Endodermal cell (in vitro differentiated cells): ENCODE measurements at places on chromosomes 1 and 21.

DNA sequence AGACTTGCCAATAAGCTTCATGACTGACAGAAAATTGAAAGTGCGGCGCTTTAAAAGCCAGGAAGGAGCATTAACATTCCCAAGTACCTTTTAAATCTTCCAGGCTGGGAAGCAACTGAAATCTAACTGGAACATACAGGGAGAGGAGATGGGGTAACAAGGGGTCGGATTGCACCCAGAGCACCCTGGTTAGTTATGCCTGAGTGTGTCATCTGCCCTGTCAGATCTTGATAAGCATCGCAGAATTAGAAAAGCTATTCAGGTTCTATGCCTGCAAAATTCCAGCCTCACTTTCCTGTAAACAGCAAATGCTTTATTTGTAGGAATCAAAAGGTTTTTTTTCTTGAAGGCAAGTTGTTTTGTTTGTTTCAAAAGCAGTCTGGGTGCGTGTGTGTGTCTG, 58.5 kb downstream of the SERBP1 start:
- DNase-seq, result no peak

GRCh38 chr1:21687081-21687529, 17.9 kb upstream of the RAP1GAP start:
- peak; percentile 21 for DNase-seq

- peak; percentile 49 for DNase-seq
Measured at GRCh38 chr1:31809698-31810097, 6.1 kb downstream of the SPOCD1 start.

- no peak for DNase-seq
Measured at GRCh38 chr21:14607262-14607661, 61.1 kb upstream of the SAMSN1 start.

DNA sequence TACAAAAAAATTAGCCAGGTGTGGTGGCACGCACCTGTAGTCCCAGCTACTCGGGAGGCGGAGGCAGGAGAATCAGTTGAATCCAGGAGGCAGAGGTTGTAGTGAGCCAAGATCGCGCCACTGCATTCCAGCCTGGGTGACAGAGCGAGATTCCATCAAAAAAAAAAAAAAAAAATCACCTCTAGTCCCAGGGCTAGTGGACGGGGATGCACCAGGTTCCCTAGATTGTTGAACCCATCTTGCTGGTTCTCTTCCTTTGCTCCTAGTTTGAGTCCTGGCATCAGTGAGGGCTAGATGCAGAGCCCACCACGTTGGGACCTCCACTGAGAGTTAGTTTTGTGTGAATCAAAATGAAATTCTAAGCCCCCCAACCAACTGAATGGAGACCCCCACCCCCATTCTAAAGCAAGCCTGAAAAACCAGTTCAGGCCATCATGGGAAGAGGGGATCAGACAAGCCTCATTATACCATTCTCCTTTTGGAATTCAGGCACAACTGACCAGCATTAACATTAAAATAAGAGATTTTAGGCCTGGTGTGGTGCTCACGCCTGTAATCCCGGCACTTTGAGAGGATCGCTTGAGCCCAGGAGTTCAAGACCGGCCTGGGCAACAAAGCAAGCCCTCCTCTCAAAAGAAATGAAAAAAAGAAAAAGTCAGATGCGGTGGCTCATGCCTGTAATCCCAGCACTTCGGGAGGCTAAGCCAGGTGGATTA, 17.9 kb upstream of the L1TD1 start:
- DNase-seq, result no peak

- no peak for DNase-seq
Measured at GRCh38 chr21:37454869-37455503, 88.4 kb downstream of the DYRK1A start.

GRCh38 chr1:94905207-94905606, 21.7 kb downstream of the CNN3 start:
- DNase-seq, result peak; percentile 36

- DNase-seq, result no peak
Measured at GRCh38 chr1:182257369-182258063, 134.1 kb downstream of the GLUL start.

- DNase-seq, result no peak
Measured at GRCh38 chr21:31497914-31498313, 153.9 kb upstream of the TIAM1 start.

- no peak for DNase-seq
Measured at GRCh38 chr1:1529321-1529720, 11.1 kb downstream of the TMEM240 start.

GRCh38 chr21:36402339-36402738, 17.1 kb downstream of the CHAF1B start:
- no peak for DNase-seq

GRCh38 chr1:207965392-207966387, 54.8 kb upstream of the CD34 start:
- no peak for DNase-seq

GRCh38 chr1:192270398-192270797, 46.4 kb upstream of the RGS21 start:
- DNase-seq, result no peak

GRCh38 chr1:197577580-197577979, 197.7 kb downstream of the DENND1B start:
- DNase-seq, result no peak

DNA sequence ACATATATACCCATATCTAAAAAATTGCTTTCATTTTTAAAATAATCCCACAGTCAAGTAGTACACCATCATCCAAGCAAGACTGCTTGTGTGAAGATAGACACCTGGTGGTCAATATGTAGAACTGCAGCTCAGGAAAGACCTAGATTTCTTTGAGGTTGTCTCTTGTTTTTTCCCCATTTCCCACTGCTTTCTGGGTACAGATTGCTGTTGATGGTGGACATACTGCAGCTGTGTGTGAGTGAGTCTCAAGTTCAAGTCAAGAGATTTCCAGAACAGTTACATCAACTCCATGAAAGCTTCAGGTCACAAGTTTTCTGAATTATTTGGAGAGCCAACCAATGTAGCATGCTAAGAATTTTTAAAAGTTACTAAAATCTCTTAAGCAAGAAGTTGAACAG, 306.4 kb downstream of the DUSP10 start:
- no peak for DNase-seq

DNA sequence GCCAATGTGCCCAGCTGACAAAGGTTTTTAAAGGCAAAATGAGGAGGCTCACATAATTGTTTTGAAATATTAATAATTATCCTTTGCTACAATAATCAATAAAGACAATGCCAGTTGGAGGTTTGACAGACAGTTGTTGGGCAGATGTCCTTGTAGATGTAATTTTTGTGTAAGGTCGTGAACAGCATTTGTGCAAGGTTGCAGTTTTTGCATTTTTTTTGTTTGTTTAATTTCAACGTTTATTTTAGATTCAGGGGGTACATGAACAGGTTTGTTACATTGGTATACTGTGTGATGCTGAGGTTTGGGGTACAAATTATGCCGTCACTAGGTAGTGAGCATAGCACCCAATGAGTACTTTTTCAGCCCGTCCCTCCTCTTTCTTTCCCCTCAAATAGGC, 9.3 kb downstream of the MPZ start:
- no peak for DNase-seq

DNA sequence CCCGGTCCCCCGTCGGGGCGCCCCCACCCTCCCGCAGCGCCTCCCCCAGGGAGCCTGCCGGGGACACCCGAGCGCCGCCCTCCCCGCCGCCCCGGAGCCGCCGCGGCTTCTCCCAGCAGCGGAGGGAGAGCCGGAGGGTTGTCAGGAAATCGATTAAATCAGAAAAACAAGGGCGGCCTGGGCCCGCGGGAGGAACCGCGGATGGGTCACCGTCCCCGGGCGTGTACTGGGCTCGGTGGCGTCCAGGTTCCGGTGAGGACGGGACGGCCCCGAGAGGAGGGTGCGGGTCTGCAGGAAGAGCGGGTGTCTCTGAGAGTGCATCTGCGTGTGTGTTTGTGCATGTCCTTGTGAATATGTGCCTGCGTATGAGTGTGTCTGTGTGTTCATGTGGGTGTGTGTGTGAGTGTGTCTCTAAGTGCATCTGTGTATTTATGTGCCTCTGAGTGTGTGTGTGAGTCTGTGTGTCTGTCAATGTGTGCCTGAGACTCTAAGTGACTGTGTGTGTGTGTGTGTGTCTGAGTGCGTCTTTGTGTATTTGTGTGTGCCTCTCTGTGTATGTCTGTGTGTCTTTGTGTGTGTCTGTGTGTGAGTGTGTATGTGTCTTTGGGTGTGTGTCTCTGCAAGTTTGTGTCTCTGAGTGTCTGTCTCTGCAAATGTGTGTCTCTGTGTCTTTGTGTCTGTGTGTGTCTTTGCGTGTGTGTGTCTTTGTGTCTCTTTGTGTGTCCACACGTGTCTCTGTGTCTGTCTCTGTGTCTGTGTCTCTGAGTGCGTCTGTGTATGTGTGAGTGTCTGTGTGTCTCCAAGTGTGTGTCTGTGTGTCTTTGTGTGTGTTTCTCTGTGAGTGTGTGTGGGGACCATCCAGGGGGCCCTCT, 1.1 kb downstream of the SPSB1 start:
- peak; percentile 73 for DNase-seq

GRCh38 chr1:64470665-64471217, 812 bp downstream of the CACHD1 start:
- DNase-seq, result peak; percentile 80

- peak; percentile 83 for DNase-seq
Measured at GRCh38 chr1:234512451-234512861, 33.5 kb upstream of the TARBP1 start.

- peak; percentile 91 for DNase-seq
Measured at GRCh38 chr1:218585511-218586184, 240.5 kb downstream of the TGFB2 start.

DNA sequence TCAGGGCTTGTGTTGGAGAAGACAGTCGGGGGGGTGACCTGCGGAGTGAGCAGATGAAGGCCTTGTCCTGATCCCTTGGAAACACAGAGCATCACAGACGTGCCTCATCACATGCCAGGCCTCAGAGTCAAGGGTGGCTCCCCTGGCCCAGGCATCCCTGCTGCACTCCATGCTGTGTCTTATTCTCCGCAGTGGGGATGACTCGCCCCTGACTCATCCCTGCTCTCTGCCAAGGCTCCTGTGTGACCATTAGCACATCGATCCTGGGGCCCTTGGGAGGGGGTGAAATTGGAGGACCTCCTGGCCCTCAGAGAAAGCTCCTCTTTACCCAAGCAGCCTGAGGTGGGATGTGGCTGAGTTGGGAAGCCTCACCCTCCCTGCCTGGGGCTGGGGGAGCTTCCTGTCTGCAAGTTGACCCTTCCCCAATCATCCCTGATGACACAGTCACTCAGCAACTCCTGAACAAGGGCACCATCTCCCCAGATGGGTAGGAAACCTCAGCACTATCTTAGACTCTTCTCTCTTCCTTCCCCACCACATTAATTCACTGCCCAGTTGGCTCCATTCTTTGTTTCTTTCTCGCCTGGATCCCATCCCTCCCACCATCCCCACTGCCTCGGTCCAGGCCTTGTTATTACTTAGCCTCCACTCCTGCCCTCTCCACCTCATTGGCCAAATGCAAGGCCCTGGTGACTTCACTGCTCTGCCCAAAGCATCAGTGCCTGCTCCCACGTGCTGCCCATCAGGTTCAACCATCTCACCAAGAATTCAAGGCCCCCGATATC, 74.6 kb downstream of the CAMK2N1 start:
- DNase-seq, result peak; percentile 75

DNA sequence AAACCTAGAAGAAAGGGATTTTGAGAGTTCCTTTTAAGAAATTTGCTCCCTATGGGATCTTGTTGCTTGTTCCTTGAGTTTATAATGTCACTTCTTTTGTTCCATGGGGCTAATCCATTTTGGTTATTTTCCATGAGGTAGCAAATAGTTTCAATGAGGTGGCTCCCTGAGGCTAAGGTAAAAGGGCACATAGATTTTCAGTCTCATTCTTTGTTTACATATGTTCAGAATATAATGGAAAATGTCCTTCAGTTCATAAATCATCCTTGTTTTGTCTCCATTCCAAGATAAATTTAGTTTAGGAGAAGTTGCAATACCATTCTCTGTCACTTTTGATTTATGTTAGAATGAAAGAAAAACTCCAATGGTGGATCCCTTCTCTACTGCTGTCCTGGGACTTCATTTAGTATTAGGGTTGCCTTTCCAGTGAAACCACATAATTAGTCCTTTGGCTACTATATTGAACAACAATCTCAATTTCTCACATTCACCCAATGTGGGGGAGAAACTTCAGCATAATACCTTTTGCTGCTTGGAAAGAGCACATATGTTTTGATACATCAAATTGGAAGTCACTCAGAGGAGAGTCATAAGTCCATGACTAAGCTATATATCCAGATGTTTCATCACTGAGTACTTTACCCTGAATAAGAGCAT, 80.9 kb upstream of the ADAMTS5 start:
- DNase-seq, result no peak

GRCh38 chr1:35452106-35452774, 105.0 kb downstream of the KIAA0319L start:
- no peak for DNase-seq

DNA sequence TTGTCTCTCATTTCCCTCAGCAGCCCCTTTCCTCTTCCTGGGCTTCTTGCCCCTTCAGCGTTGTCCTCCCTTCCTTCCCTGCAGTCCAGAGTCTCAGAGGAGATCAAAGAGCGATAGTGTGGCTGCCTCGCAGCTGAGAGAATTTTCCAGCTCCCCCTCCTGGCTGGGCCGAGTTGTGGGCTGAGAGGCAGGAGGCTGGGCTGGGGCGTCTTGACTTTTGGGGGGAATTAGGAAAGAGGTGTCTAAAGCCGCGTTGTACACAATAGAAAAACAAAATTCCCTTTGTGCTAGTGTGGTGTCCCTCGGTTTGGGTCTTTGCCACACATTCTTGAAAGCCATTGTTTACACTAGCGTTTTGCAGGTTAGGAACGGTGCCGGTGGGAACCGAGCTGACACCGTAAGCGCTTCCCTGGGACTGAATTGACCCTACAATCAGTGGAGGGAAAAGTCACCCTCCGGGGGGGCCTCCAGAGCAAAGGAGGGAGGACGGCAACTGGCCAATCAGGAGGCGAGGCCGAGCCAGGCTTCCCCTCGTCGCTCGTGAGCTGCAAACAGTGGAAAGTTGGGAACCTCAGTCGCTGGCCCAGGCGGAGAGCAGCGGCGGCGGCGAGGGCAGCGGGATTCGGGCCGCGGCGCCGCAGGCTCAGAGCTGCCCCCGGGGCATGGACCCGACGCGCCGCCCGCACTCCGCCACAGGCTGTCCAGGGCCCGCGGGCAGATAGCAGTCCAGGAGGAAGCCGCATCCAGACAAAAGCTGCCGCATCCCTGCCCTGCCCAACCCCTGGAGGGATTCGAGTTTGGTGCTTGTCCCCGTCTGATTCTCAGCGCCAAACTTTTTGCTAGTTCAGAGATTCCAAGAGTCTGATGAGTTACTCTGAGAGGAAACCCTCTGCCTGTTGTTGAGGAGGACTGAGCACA, at the start of gene HMCN1:
TSS of gene HMCN1 (plus strand) at position 574 of the 918 bp plus-strand sequence. CDS start 389 bp downstream, outside the sequence.
- peak; percentile 95 for DNase-seq

DNA sequence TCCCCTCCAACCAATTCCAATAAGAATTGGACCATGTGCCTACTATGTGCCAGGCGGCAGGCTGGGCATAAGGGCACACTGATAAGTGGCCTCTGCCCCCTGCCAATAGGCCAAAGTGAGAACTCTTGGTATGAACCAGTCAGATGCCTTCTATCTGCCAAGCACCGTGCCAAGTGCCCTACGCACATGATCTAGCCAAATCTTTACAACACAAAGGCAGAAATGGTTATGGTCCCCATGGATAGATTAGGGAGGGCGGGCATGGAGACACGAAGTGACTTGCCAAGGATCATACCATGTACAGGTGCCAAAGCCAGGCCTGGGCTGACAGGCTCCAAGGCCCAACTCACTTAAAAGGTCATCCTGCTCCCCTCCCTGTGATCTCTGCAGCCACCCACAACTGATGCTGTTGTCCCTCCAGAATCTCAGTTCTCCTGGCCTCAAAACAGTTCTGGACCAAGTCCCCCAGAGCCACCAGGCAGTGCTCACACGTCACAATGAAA, 32.1 kb downstream of the CASZ1 start:
- DNase-seq, result no peak
